ENCODE measurements at places on chromosomes 4 and X.

- H3K4me1 ChIP-seq = no peaks in the 10 kb centered on the region
- DNase-seq = no peak
- H3K27me3 ChIP-seq = no peaks in the 10 kb centered on the region
- no peaks in the 10 kb centered on the region for H3K36me3 ChIP-seq
Observed at GRCh38 chrX:71671938-71672337, 4.6 kb downstream of the LOC101059915 start.

GRCh38 chr4:173367285-173367684 lies 3.5 kb upstream of the SAP30 start:
- H3K4me1 ChIP-seq = peaks cover 10% of the 10 kb centered on the region
- no peaks in the 10 kb centered on the region for H3K36me3 ChIP-seq

GRCh38 chr4:70382691-70383181 lies at the start of gene SMR3B:
SMR3B (plus strand) TSS chr4:70383131; CDS start chr4:70384511, 1,380 bp downstream.
- no peaks in the 10 kb centered on the region for H3K36me3 ChIP-seq
- H3K27ac ChIP-seq = no peak within 1 kb of the TSS
- no peaks in the 10 kb centered on the region for H3K27me3 ChIP-seq
- DNase-seq = no peak

- H3K36me3 ChIP-seq = no peaks in the 10 kb centered on the region
- no peaks in the 10 kb centered on the region for H3K27me3 ChIP-seq
- no peak overlapping the region for H3K27ac ChIP-seq
- no peak for DNase-seq
- H3K4me1 ChIP-seq = no peaks in the 10 kb centered on the region
Observed at GRCh38 chrX:6374556-6374955, 145.9 kb upstream of the NLGN4X start.

DNA sequence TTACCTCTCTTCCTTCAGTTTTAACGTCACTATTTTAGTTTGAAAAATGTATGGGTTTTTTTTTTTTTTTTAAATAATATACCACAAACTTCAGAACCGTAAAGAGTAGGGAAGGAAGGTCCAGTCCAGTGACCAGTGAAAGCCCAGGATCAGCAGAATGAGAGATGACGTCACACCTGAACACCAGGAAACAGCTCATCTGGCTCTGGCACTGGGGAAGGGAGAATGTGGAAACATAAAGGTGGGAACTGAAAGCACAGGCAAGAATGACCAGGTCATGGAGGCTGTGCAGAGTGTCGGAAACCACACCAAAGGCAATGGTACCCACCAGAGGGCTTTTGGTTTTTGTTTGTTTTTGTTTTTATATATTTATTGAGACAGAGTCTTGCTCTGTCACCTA lies 141.2 kb downstream of the DHX15 start:
- no peak for DNase-seq
- H3K27ac ChIP-seq = no peak overlapping the region
- H3K4me1 ChIP-seq = no peaks in the 10 kb centered on the region
- no peak overlapping the region for H3K4me3 ChIP-seq
- no peaks in the 10 kb centered on the region for H3K36me3 ChIP-seq

DNA sequence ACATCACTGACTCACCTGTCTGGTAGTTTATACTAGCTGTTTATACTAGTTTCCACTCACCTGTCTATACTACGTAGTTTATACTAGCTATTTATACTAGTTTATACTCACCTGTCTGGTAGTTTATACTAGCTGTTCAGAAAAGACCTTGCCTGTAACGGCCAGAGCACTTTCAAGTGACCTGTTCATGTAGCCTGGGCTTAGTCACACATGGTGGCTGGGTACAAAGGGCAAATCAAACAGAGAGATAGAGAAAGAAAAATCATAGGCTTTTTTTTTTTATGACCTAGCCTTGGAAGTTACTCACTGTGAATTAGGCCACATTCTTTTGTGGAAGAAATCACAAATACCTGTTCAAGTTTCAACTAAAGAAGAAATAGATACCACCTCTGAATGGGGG lies 30.7 kb upstream of the SPANXN4 start:
- no peaks in the 10 kb centered on the region for H3K36me3 ChIP-seq
- H3K27ac ChIP-seq = no peak overlapping the region
- H3K27me3 ChIP-seq = no peaks in the 10 kb centered on the region
- no peaks in the 10 kb centered on the region for H3K4me1 ChIP-seq
- H3K4me3 ChIP-seq = no peak overlapping the region
